Endothelial cell of umbilical vein (primary cell): ENCODE measurements at places on chromosomes 11 and 22.
A peak's percentile ranks its signal among the peaks of the same experiment; 100 is the strongest.

GRCh38 chr22:35475545-35475944 lies 65.1 kb upstream of the RASD2 start:
- no peak for DNase-seq

DNA sequence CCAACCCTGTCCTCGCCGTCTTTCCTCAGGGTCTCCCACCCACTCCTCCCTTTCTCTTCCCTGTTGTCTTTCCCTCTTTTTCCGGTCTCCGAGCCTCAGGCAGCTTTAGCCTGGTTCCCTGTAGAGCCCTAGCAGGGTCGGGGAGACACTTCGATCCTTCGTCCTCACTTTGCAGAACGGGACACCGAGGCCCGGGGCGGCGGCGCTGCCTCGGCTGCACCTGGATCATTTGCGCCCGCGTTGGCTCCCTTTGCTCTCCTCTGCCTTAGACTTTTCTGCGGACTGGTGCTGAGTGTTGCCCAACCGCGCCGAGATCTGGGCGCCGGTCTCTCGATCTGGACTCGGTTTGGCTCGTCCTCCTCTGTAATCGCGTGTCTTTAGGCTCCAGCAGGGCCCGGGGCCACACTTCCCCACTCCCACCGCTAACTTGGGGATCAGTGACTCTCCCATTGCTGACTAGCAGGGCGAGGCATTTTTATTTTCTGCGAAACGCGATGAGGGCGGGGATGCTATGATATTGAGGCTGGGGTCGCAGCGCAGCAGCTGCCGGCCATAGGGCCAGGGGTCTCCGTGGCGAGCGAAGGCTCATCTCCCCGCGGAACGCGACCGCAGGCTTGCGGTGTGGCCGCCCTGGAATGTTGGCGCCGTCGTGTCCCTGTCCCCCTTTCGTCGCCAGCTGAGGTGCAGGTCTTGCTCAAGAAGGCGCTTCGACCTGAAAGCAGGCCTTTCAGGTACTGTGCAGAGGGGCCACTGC lies 1.6 kb upstream of the E2F8 start:
- DNase-seq = peak; percentile 12

DNA sequence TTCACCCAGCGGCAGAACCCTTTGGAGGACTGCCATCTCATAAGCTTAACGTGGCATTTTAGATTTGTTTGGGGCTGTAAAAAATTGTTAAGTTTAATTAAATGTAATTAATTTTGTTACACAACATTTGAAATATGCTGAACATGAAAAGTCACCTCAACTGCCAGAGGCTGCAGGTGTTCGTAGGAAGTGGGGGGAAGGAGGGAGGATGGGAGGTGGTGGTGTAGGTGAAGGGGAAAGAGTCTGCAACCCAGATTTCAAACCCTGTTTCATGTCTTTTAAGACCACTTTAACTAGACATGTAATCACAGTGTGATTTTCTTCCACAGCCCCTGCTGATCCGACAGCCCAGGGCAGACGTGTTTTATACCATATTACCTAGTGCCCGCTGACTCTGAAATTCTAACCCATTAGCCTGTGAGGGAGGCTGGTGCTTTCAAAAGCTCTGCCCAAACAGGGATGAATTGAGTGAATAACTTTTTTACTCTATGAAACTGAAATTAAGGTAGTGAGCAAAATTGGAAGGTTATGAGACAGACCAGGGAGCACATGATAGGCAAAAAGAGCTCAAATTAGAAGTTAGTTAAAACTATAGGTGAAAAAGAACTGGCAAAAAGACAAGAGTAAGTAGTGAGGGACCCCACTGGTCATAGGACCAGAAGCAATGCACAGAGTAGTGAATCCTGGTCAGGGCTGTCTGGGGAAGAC lies 279.8 kb downstream of the DDX10 start:
- no peak for DNase-seq

GRCh38 chr11:34251589-34251980 lies 106.2 kb downstream of the ABTB2 start:
- peak; percentile 6 for DNase-seq

GRCh38 chr11:69640995-69641581 lies at the start of gene CCND1:
CCND1 (plus strand) TSS chr11:69641156; CDS start chr11:69641314, 158 bp downstream.
- DNase-seq = peak; percentile 84

- no peak for DNase-seq
Measured at GRCh38 chr11:94885133-94885532, 88.2 kb downstream of the CWC15 start.

GRCh38 chr11:10655227-10655626 lies 38.3 kb downstream of the IRAG1 start:
- no peak for DNase-seq

GRCh38 chr22:28395920-28396753 lies 283.5 kb downstream of the TTC28 start:
- peak; percentile 51 for DNase-seq

DNA sequence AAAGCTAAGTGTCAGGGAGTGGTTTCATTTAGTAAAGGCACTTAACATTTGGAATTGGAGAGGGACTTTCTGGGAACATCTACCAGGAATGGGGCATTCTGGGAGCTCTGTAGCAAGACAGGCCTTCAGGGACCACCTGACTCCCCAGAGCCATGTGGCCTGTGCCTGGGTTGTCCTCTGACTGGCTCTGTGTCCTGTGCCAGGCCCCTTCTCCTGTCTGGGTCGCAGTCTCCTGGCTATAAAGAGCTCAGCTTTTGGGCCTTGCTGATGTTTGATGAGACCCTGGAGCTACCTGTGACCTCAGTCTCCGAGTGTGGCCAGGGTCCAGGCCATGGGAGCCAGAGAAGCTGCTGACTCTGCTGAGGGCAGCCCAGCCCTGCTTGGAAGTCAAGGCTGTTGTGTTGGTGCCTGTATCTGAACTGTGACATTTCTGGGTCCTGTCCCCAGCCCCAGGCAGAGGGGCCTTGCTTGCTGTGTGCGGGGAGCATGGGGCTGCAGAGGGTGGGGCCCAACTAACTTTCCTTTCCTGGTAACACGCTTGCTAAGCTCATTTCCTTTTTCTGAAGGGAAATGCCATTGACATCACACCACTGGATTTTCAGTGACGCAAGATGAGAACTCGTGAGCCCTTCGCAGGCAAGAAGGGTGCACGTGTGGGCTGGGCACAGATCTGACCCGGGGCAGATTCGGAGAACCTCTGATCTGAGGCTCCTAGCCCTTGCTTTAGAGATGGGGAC lies 41.3 kb downstream of the LRRC32 start:
- peak; percentile 94 for DNase-seq

DNA sequence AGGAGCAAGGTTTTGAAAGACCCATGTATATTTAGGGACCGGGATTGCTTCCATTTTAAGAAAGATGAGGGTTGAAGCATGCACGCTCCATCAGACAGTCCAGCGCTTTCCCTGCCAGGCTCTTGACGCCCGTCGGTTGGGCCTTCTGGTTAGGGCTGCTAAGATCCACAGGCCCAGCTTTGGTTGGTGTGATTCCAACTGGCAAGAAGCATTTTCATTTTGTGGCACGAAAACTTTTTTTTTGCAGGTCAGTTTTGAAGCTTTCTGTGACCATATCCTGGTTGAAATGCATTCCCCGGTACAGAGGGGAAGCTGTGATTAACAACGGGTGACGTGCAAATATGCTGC lies 34.3 kb upstream of the MPPED1 start:
- no peak for DNase-seq

DNA sequence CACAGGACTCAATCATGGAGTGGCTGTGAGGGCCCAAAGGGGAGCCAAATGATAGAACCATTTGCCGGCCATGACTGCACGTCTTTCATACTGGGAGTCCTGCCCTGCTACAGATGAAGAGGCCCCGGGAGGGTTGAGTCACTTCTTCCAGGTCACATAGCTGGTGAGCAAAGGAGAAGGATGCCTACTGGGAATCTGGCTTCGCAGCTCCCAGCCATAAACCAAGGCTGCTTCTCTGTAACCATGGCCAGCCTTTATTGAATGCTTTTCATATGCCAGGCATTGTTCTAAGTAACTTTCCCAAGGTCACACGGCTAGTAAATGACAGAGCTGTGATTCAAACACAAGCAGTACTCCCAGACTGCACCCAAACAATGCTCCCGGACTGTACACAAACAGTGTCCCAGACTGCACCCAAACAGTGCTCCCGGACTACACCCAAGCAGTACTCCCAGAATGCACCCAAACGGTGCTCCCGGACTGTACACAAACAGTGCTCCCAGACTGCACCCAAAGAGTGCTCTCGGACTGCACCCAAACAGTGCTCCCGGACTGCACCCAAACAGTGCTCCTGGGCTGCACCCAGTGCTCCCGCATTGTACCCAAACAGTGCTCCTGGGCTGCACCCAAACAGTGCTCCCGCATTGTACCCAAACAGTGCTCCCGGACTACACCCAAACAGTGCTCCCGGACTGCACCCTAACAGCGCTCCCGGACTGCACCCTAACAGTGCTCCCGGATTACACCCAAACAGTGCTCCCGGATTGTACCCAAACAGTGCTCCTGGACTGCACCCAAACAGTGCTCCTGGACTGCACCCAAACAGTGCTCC lies 89.8 kb downstream of the FBXO7 start:
- DNase-seq = no peak

- DNase-seq = no peak
Measured at GRCh38 chr11:122287401-122287800, 171.4 kb upstream of the BLID start.

GRCh38 chr11:75240311-75241035 lies at the start of gene TPBGL:
TPBGL (plus strand) TSS chr11:75240774; CDS start chr11:75241050, 276 bp downstream.
- no peak for DNase-seq

DNA sequence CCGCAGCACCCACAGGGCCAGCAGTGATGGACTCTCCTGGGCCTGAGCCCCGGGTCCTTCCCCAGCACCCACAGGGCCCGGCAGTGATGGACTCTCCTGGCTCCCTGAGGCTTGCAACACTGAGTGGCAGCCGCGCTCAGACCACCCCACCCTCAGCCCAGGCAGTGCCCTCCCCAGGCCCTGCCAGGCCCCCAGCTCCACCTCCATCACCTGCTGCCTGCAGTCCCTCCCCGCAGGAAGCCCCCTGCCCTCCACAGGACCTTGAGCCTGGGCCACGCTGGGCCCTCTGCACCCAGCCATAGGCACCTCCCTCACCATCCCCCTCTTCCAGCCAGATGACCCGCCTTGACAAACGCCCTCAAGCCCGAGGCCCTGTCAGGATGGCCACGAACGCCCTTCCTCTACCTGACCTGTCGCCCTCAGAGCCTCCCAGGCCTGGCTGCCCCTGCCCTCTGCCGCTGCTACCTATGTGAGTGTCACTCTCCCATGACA lies 11.4 kb downstream of the ALG12 start:
- DNase-seq = no peak

DNA sequence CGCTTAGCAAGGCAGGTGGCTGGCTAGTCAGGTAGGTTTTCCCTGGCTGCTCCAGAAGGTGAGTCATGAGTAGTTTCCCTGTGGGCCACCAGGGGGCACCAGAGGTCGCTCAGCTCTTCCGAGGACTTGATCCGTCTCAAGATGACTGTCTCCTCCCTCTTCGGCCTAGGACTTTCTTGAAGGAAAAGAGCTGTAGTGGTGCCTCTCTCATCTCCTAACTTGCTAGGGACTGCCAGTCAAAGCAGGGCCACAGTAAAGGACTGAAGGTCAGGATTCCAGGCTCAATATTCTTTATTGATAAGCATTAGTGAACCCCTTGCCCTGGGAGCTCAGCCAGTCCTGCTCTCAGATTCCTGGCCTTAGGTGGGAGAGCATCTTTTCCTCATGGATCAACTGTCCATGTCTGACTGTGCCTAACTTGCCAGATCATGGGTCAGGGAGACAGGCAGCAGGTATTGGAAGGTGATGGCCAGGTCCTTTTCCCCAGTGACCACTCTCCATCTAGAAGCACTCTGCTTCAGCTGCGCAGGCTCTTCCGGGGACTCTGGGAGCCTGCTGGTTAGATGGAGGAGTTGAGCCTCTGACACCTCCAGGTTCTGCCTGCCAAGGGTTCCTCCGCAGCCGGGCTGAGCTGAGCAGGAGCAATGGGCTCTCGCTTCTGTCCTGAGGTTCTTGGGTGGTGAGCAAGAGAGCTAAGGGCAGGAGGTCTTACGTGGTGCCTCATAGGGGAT lies 1.9 kb downstream of the POLD4 start:
- peak; percentile 78 for DNase-seq

DNA sequence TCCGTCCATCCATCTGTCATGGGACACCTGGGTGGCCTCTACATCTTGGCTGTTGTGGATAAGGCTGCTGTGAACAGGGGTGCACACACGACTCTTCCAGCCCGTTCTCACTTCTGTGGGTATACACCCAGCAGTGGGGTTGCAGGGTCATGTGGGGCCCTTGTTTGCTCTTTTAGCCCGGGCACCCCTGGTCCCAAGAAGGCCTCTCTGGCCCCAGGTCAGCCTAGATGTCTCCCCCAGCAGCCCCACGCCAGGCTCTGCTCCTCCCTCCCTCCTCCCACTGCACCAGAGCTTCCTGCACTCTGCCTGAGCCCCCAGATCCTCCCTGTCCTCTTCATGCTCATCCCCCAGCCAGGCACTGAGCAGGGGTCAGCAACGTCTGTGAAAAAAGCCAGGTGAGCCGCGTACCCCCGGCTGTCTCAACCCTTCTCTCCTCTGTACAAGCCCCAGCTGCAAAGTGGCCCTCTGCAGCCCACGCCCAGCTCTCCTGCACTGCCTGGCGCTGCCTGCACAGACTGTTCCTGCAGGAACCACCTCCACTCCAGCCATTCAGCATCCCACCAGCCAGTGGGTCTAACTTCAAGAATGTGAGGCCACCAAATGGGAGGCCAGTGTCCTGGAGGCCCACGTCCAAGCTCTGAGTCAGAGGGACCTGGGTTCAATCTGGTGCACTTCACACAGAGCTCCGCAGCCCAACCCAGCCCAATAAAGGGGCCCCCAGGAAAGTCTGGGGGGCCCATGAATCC lies 1508.9 kb downstream of the BRD1 start:
- no peak for DNase-seq

DNA sequence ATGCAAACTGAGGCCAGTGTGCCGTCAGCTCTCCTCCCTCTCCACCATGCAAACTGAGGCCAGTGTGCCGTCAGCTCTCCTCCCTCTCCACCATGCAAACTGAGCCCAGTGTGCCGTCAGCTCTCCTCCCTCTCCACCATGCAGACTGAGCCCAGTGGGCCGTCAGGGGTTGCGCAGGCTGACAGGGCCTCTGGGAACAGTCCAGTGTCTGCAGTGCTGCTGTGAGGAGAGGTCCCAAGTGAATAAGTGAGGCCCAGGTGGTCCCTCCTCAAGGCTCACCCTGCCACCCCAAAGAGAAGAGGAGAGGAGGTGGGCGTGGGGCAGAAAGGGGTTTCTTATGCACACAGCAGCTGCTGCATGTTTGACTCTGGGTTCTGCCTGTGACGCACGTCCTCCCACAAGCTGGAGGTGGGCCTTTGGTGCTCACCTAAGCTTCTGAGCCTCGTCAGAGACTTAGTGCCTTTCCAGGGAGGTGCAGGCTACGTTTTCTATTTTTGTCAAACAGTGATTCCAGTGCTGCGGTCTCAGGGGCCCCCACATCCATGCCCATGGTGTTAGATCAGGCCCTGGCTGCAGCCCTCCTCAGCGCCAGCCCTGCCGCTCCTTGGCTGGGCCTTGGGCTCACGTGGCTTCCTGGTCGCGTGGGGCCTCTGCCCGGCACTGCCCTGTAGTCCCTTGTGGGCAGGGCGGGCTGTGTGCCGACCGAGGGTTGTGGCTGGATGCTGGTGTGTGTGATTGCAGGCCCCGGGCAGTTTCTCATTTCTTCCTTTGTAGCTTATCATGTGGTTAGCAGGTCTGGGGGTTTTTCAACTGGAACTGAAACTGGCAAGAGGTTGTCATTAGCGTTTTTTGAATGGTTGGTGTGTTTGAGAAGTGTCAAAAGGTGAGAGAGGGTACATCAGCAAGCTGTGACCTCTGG lies 7.1 kb downstream of the TPCN2 start:
- no peak for DNase-seq
